ENCODE measurements at places on chromosomes 7 and 10.

GRCh38 chr7:80641548-80641947 lies 3.1 kb downstream of the CD36 start:
- no peak for DNase-seq

DNA sequence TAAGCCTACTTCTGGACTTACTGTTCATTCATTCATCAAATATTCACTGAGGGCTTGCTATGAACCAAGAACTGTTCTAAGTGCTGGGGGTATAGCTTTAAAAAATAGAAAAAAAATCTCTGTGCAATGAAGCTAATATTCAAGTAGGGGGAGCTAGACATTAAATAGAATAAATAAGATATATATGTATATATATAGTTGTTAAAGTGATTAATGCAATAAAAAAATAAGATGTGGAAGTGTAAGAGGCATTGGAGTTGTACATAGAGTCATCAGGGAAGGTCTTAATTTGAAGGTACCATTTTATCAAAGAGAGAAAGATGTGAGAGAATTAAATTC lies 181.2 kb upstream of the AGR3 start:
- no peak for DNase-seq

- DNase-seq: no peak
Measured at GRCh38 chr10:116691635-116692034, 50.7 kb downstream of the HSPA12A start.

DNA sequence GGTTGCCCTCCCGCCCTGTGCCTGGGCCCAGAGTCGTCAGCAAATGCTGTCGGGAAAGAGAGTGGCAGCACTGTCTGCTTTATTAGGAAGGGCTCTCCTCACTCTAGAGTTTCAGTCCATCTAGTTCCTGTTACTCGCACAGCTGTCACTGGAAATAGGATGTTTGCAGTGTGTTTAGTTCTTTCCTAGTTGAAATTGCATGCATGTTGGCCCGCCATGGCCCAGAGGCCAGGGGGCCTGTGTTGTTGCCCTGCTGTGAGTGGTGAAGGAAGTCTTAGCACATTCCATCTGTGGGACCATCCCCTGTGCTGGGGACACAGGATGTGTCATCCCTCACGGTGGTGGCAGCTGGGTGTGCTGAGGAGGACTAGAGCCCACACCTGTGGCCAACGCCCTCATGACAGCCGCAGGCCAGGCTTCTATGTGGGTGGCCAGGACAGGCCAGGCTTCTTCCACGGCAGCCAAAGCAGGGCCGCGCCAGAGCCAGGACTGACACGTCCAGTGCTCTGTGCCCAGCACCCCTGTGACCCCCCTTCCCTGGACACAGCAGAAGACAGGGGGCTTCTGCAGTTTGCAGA lies 45.4 kb downstream of the ZNF467 start:
- DNase-seq: no peak

DNA sequence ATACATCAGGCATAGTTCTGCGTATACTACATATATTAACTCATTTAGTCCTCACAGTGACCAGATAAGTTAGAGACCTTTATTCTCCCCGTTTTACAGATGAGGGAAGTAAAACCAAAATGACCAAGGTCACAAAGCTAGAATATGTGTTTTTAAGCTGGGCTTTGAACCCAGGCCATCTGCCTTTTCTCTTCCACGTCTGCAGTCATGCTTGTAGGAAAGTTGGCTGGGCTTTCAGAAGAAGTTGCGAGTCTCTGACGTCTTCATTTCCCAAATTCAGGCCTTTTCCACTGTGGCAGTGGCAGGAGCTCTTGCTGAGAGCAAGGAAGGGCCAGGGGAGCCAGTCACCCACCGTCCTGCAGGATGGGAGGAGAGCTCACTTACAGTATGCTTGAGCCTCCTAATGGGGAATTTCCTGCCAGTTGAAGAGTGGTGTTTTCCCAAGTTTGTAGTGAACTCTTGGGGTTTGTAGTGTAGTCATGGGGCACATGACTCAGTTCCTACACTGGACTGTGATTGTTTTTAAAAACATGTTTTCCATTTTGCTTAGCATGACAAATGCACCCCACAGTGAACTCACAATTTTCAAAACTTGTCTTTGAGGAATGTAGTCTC lies 34.2 kb downstream of the CYP17A1 start:
- DNase-seq: no peak

DNA sequence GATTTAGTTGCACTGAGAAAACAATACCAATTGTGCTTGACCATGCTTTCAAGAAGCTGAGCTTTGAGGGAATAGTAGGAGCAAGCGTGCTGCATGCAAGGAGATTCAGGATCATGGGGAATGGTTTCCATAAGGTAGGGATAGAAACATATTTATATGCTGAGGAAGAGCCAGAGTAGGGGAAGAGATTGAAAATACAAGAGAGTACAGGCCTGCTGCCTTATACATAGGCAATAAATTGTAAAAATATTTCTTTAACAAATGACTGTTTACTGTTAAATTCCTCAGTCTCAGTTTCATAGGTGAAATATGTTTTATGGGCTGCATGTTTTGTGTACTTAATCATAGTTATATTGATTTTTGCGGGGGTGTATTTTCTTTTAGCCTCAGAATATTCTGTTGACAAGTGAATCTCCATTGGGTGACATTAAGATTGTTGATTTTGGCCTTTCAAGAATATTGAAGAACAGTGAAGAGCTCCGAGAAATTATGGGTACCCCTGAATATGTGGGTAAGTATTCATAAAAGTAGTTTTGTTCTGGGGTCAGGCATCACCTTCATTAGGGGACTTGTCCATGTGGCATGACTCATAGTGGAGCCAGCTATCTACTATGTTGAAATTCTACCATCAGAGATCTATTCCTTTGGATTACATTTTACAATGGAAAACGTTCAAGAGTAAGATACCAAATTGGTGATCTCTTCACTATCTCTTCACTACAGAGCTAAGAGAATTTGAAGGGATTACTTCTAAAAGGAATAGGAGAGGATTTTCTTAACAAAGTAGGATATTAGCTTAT lies 36.5 kb downstream of the STK17A start:
- DNase-seq: no peak

- DNase-seq: no peak
Measured at GRCh38 chr10:62511656-62512055, 137.5 kb downstream of the ZNF365 start.

DNA sequence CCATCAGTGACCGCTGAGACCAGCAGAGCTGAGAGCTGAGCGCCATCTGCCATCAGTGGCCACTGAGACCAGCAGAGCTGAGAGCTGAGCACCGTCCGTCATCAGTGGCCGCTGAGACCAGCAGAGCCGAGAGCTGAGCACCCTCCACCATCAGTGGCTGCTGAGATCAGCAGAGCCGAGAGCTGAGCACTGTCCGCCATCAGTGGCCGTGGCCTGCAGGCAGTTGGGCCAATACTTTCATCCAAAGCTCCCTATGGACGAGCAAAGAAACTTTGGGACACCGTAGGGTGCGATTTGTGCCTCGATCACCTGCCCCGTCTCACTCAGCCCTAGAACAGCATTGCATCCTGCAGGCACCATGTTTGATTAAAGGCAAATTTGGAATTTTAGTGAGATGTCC lies 265.8 kb downstream of the DNAJB6 start:
- DNase-seq: no peak

- no peak for DNase-seq
Measured at GRCh38 chr7:50978633-50979215, 196.0 kb upstream of the GRB10 start.

DNA sequence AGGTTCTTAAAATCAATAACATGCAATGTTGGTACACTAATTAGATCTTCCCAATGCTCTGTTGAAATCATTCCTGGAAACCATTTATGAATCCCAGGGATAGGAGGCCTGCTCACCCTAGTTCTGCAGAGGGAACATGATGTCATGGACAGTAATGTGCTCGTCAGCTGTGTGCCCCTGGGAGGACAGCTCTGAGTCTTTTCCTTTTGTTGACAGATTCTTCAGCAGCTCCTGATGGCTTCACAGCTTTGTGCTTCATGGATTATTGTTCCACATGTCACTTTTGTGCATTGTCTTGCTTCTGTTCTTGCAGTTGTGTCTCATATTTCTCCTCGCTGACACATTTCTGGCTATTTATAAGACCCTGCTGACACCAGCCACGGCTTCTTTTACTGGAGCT lies 367.5 kb downstream of the CCSER2 start:
- no peak for DNase-seq

DNA sequence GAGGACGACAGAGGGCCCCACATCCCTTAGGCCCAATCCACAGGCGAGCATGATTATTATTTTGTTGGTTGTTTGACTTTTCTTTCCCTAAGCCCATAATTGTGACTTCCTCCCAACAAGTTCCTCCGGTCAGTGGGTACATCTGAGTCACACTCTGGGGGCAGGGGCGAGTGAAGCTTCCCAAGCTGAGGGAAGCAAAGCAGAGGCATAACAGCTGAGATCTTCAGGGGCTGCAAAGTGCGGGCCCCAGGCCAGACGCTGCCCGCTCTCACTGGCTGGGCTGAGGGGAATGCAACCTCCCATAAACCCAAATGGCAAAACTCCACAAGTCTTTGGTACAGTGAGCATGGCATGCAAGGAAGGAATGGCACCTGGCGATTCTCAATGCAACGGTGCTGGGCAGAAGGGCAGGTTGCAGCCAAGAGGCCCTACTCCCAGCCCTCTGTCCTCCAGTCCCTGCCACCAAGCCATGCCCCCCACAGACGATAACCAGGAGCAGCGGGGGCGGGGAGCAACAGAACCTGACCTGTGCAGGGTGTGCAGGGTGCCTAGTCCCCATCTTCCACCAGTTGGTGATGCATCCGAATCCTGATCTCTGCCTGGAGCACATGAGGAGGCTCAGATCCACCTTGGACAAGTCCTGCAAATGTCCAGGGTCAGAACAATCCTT lies 25.3 kb downstream of the TNS3 start:
- DNase-seq: no peak

DNA sequence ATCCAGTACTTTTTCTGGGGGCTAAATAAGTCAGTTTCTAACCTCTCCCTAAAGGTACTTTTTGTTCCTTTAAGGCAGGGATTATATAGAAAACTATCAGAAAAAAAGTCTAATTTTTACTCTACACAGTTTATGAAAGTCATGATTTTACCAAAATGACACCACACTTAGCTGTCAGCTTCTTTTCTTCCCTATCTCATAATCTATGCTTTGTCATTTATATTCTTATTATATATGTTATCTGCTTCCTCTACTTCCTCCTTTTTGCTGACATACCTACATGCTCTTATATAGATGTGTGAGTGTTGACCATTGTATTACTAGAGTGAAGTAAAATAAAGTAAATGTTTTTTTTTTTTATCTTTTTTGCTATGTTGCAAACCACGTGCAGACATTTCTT lies 203.9 kb upstream of the CHRM2 start:
- no peak for DNase-seq

GRCh38 chr10:23341004-23341403 lies 3.6 kb downstream of the C10orf67 start:
- DNase-seq: no peak

- no peak for DNase-seq
Measured at GRCh38 chr7:92496876-92497275, 19.1 kb upstream of the ERVW-1 start.

DNA sequence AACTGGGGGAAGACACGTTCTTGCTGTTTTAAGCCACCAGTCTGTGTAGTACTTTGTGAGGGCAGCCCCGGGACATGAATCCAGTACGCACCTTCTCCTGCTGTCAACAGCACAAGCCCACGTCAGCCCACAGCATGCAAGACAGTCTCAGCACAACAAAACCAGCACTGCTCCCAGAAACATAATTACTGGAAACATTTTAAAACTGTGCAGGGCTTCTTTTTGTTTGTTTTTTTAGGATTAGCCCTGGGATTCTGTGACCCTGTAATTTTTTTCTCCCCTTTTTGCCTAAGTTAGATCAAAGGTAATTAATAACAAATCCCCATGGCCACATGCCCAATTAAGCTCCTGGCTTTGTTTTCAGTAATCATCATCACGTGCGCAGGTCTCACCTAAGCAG lies 87.5 kb downstream of the VOPP1 start:
- DNase-seq: no peak

- no peak for DNase-seq
Measured at GRCh38 chr7:25105911-25106310, 19.1 kb downstream of the CYCS start.

- no peak for DNase-seq
Measured at GRCh38 chr7:128352636-128353035, 8.9 kb downstream of the PRRT4 start.

- DNase-seq: no peak
Measured at GRCh38 chr10:26624006-26624405, 73.5 kb upstream of the PDSS1 start.

DNA sequence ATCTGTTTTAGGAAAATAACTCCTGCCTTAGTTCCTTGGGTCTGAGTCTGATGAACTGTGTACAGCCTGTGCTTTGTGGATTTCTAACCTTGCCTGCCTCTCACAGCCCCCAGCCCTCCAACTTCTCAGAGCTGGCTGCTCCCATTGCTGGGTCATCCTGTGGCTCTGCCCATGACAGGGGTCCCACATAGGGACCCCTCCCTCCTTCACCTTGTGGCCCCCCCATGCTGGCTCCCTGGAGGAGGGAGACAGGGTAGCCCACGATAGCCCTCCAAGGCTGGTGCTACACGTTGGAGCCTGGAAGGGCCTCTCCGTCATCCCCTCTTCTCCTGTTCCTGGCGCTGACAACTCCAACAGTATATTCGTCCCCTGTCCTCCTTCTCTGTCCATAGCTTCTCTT lies 2.8 kb upstream of the DENND2A start:
- DNase-seq: no peak

DNA sequence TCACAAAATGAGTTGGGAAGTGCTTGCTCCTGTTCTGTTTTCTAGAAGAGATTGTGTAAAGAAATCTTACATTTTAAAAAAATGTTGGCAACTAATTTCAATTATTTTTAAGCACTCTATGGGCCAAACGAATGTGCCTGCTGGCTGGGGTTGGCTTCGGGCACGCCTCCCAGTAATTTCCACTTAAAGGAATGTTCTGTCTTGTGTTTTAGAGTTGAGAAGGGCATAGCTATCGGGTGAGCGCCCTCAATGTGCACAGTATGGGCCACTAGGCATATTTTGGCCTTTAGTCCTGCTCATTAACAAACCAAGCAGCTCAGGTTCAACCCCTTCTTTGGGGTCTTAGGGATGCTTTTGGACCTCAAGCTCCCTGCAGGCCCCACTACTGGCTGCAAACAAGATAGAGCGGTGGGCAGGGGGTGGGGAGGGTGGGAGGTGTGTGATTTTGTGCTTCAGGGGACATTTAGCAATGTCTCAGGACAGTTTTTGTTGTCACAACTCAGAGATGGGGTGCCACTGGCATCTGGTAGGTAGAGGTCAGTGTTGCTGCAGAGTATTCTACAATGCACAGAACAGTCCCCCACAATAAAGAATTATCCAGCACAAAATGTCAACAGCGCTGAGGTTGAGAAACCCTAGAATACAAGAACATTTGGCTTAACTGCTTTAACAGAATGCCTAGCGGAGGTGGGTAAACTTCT lies 40.7 kb downstream of the TACC2 start:
- DNase-seq: no peak

GRCh38 chr7:111408724-111409123 lies 153.6 kb downstream of the IMMP2L start:
- DNase-seq: no peak
